ENCODE measurements at places on chromosomes 5 and 9.

DNA sequence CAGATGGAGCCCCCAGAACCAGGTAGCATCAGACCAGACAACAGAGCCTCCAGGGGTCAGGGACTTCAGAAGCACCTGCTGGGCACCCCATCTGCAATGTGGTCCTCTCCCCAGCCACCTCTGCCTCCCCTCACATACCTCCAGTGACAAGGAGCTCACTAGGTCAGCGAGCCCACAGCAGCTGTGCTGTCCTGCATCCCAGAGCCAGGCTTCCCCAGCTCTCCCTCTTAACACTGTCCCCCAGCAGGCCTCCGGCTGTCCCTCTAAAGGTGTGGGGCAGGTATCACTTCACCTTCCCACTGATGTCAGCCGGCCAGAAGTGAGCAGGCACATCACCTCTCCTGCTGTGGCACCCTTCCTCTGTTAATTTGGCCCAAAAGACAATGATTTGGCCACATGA is 83.6 kb downstream of the LMX1B start:
- no peak for DNase-seq

- DNase-seq = no peak
Measured at GRCh38 chr5:151270599-151270998, 17.6 kb downstream of the GM2A start.

DNA sequence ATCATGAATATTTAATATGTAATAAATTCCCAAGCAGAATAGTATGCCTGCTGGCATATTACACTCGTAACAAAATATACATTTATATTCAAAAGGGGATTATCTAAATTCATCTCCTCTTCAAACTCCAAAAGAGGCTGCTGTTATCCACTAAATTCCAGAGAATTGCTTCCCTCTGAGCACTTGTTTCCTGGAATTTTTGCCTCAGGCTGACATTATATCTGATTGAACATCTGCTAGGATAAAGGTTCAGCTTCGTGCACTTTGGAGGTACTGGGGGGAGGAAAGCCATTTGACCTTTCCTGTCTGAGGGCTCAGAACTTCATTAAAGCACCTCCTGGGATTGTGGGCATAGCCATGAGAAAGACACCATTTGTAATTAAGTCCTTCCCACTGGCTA is 4.3 kb upstream of the HAPLN1 start:
- no peak for DNase-seq

GRCh38 chr9:3181049-3181953 is 337.4 kb upstream of the PUM3 start:
- no peak for DNase-seq

- DNase-seq = no peak
Measured at GRCh38 chr9:70000469-70000868, 43.2 kb upstream of the MAMDC2 start.

GRCh38 chr5:111069839-111070238 is 1.7 kb upstream of the TSLP start:
- no peak for DNase-seq

DNA sequence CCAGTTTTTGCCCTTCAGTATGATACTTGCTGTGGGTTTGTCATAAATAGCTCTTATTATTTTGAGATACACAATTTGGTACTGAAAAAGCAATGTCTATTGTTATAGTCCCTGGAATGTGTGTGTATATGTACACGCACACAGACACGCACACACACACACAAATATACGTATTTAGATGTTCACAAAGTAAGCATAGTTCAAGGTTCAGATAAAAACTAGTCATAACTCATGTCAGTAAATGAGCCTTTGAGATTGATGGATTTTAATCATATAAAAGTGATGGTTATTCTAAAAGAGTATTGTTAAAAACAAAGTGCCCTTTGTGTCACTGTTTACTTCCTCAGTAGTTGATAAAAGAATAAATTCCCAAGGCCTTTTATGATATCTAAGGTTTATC is 147.3 kb downstream of the PARP8 start:
- no peak for DNase-seq

GRCh38 chr9:116482740-116483139 is 204.4 kb upstream of the TRIM32 start:
- DNase-seq = no peak

- DNase-seq = no peak
Measured at GRCh38 chr5:17445185-17445584, 52.8 kb upstream of the TAF11L2 start.

- DNase-seq = no peak
Measured at GRCh38 chr9:99628849-99629620, 192.7 kb upstream of the NR4A3 start.

DNA sequence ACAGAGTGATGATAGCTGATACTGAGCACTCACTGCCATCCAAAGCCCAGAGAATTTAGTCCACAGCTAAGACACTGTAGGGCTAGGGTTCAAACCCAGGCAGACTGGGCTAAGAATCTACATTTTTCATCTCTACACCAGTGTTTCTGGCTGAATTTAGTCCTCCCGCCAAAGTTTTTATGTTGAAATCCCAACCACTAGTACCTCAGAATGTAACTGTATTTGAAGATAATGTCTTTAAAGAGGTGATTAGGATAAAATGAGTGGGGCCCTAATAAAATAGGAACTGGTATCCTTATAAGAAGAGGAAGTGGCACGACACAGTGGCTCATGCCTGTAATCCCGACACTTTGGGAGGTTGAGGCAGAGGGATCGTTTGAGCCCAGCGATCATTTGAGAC is 4.3 kb downstream of the GNA14 start:
- DNase-seq = no peak

GRCh38 chr5:39587675-39588074 is 162.9 kb upstream of the DAB2 start:
- DNase-seq = no peak

DNA sequence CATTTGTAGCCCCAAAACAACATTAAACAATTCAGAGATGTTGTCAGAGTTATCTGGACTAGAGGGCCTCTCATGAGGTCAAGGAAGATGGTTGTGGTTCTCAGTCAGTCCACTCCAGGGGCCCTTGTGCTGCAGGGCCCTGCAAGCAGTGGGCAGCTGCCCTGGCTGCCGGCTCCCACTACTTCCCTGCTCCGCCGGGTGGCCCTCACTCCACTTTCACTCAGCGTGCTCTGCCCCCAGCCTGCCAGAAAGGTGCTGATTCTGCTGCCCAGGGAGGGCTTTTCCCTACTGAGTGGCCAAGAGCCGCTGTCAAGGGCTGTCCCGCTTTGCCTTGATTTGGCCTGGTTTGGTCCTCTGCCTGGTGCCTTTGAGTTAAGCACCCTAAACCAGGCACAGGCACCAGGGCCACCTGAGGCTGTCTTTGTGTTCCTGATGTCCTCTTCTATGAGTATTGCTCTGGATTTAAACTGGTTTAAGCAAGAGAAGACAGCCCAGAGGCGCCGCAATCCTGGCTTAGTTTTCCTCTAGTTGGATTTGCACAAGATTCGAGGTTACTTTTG is 117.2 kb downstream of the GADD45G start:
- no peak for DNase-seq

DNA sequence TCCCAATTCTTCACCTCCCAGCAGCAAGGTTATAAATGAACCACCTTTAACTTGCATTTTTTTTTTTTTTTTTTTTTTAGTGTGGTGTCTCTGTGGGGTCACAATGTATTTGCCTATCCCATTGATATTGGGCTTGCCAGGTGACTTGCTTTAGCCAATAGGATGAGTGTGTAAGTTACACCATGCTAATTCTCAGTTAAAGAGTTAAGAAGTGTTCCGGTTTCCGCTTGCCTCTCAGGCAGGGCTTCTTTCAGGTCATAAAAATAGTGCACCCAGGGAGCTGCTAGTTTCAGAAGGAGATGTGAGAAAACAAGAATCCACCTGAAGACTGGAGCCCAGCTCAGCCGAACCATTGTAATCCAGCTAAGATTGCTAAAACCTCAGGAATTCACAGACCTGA is 84.2 kb upstream of the PTPRD start:
- DNase-seq = no peak

DNA sequence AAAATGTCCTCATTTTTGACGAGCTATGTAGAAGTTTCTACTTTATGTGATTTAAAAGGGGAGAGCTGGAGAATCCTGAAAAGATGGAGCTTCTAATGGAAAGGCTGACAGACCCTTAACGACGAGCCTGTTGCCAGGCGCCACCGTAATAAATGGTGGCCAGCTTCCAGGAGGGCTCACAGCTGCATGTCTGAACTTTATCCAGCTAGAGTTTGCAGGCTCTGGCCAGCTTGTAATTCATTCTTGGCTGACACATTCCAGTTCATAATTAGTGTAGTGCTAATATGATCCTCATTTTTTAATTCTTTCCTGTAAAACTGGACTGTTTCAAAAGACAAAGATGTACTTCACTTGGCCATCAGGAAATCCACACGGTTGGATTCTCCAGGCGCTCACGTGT is 246.7 kb downstream of the GAS1 start:
- no peak for DNase-seq
